ENCODE measurements at places on chromosomes 4 and X.
A peak's percentile ranks its signal among the peaks of the same experiment; 100 is the strongest.

DNA sequence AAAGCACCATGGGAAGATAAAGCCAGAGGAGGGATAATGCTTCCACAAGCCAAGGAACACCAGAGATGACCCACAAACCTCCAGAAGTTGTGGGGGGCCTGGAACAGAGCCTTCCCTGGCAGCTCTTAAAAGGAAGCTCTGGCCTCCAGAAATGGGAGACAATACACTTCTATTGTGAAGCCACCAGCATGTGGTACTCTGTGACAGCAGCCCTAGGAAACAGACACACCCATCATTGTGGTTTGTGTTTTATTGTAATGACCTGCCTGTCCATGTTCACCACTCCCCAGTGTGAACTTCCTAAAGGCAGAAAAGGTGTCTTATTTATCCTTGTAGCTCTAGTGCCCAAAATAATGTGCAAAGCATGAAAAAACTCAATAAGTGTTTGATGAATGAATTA lies 264.1 kb upstream of the GATB start:
- no peak for DNase-seq

DNA sequence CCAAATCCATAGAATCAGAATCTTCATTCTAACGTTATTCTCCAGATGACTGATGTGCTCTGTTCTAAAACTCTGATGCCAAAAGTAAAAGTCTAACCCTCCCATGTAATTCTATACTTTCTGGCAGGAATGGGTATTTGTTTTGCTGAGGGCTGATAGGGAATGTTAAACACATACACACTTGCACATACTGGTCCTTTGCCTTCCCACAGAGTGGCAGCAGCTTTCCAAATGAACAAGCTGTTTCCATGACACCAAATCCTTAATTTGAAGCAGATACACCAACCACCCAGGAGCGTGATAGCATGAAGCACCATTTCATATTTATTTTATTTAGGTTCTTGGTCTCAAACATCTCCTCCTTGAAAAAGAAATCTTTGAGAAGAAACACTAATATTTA lies 155.5 kb upstream of the PRDX4 start:
- no peak for DNase-seq

DNA sequence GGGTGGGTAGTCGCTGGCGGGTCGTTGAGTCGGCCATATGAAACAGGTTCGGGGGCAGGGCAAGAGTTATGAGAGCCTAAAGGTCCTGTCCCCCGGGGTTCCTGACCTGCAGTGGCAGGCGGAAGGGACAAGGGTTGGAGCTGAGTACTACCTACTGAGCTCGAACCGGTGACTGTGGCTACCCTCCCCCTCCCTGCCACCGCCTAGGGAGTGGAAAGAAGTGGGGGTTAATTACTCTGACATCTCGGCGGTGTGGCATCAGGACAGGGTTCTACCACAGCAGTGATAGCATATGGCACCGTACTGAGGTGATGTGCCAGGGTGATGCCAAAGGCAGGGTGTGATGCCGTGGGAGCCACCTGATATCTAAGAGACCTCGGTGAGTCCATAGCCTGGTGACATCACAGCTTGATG lies 307 bp downstream of the ATG4A start:
- DNase-seq = no peak

DNA sequence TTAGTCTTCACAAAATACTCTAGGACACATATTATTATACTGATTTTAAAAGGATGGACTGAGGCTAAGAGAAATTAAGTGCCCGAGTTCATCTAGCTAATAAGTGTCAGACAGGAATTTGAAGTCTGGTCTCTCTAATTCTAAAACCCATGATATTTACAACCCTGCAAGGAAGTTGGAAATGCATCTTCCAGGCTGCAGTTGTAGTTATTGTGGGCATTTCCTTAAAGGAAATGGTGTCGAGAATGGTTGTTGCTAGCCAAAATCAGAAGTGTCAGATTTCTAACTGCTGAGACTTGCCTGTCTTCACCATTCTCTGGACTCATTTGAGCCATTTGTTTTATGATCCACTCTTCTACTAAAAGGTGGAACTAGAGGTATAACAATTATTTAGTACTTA lies 82.5 kb downstream of the FAT4 start:
- DNase-seq = no peak

- no peak for DNase-seq
Measured at GRCh38 chr4:163816494-163816893, 322.0 kb downstream of the TMA16 start.

DNA sequence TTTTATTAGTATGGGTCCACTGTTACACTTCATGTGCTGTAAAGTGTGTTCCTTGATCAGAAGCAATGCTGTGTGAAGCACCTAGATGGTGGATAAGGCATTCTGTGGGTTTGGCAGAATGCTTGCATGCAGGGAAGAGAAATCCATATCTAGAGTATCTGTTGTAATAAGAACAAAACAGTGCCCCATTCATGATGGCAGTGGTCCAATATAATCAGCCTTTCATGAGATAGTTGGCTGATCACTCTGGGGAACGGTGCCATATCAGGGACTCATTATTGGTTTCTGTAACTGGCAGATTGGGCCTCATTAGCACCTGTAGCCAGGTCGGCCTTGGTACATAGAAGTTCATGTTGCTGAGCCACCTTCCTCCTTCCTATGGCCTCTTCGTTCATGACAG lies 28.7 kb downstream of the STIM2 start:
- DNase-seq = no peak

GRCh38 chr4:37678624-37679023 lies 7.6 kb downstream of the RELL1 start:
- no peak for DNase-seq

GRCh38 chr4:87840149-87840548 lies 7.4 kb downstream of the MEPE start:
- no peak for DNase-seq

DNA sequence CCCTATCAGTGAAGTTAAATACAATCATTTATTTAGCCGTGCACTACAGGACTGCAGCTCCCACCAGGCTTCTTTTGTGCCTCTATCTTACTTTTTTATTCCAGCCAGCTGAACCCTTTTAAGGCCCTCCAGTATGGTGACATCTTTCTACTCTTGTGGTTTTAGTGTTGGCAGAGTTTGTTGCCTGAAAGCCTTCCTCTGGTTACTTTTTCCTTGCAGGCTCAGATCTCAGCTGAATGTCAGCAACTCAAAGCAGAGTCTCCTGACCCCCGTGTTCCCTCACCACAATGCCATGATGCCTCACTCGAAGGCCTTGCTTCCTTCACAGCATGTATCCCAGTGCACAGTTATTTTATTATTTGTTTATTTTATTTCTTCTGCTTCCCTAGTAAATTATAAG lies 818.9 kb upstream of the LCORL start:
- DNase-seq = no peak

GRCh38 chrX:153609917-153610835 lies 11.2 kb upstream of the CCNQ start:
- peak; percentile 52 for DNase-seq

Measured in stimulated activated CD4-positive, alpha-beta T cell treated with anti-CD3 and anti-CD28 coated beads, TNF-alpha, amount 100 ng/mL, for 24 hours (primary cell).